CD4-positive, alpha-beta T cell treated with Interleukin-17A for 1 hour (primary cell): ENCODE measurements at places on chromosomes 2 and 18.

GRCh38 chr2:57376985-57377384, 669.6 kb upstream of the VRK2 start:
- DNase-seq = no peak

DNA sequence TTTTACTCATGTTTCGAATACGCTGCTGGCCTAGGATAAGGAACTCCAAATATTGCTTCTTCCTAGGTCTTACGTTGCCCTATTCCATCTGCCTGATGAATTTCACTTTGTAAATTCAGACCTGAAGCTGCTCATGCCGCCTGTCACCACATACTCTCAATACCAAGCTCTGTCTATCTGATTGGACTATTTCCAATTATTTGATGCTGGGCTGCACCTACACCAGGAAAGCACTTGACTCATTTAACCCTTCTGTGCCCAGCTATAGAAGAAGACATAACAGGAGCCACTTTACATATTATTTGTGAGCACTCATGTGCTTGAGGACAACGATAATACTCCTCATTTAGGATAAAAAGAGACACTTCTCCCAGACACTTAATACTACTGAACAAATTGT, 1293.9 kb upstream of the LRRTM1 start:
- DNase-seq = no peak

DNA sequence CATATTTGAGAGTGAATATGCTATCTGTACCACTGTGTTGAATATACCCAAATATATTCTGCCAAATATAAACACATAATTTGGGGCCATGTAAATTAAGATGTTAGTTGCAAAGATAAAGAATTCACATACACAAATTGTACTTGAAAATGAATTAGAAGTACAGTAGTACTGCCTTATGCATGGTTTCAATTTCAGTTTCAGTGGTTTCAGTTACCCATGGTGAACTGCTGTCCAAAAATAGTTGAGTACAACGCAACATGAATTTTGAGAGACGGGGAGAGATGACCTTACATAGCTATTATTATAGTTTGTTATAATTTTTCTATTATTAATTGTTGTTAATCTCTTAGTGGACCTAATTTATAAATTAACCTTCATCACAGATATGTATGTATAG, 1313.0 kb upstream of the FAM98A start:
- DNase-seq = no peak

DNA sequence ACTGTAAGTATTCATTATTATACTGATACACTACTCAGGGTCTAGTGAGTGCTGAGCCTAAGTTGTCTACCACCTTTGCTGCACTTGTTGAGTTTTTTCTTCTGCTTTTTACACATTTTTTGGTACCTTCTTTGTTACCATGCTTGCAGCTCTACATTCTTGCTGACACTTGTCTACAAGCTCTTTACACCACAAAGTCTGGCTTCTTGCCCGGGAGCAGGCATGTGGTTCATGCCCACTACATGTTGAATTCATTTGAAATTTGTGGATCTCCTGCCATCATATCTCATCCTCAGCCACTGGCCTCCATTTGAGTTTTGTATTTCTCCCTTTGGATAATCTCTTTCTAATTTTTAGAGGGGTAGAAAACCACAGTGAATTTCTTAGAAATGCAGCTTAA, 29.9 kb downstream of the IL18R1 start:
- no peak for DNase-seq

- DNase-seq = no peak
Measured at GRCh38 chr2:172038604-172039003, 38.9 kb downstream of the METAP1D start.

GRCh38 chr2:207719008-207719407, 7.6 kb downstream of the CCNYL1 start:
- DNase-seq = no peak
